Regular cardiac myocyte (primary cell): ENCODE measurements at places on chromosomes 7 and 10. TPM values are rescaled to one million over a fixed set of nuclear protein-coding genes. Genes with fewer than 3 reads are reported as not detected.

NKX2-3 gene
- not detected in 2 replicates for total RNA-seq

MYPN gene
- 1.1 and 5.0 TPM in 2 replicates for total RNA-seq

PDZD7 gene
- total RNA-seq, result 1.3 and 3.1 TPM in 2 replicates

PSD gene
- total RNA-seq, result 0.38 and 4.2 TPM in 2 replicates

PDE6C gene
- total RNA-seq, result not detected in 2 replicates

DGKI gene
- 5.6 and 22.3 TPM in 2 replicates for total RNA-seq

NCF1 gene
- not detected in 2 replicates for total RNA-seq

NKX1-2 gene
- total RNA-seq, result not detected in 2 replicates

FAM24B gene
- 4.4 and 5.4 TPM in 2 replicates for total RNA-seq

GDF2 gene
- total RNA-seq, result under 0.01 TPM in 1 of 2 replicates, not detected in the other

ATG9B gene
- total RNA-seq, result under 0.01 and 2.0 TPM in 2 replicates

ABCB4 gene
- total RNA-seq, result under 0.01 and 0.28 TPM in 2 replicates

TRIL gene
- total RNA-seq, result 0.19 and 0.56 TPM in 2 replicates

FAM221A gene
- total RNA-seq, result 1.1 and 1.3 TPM in 2 replicates

ADAMTS14 gene
- total RNA-seq, result 1.9 and 4.2 TPM in 2 replicates
